ENCODE measurements at places on chromosomes 5 and 9. TPM values are rescaled to one million over a fixed set of nuclear protein-coding genes. Genes with fewer than 3 reads are reported as not detected.

Gene PCDHAC2
- total RNA-seq: 4.6 TPM

Gene PHF2
- 15.4 TPM for total RNA-seq

DNA sequence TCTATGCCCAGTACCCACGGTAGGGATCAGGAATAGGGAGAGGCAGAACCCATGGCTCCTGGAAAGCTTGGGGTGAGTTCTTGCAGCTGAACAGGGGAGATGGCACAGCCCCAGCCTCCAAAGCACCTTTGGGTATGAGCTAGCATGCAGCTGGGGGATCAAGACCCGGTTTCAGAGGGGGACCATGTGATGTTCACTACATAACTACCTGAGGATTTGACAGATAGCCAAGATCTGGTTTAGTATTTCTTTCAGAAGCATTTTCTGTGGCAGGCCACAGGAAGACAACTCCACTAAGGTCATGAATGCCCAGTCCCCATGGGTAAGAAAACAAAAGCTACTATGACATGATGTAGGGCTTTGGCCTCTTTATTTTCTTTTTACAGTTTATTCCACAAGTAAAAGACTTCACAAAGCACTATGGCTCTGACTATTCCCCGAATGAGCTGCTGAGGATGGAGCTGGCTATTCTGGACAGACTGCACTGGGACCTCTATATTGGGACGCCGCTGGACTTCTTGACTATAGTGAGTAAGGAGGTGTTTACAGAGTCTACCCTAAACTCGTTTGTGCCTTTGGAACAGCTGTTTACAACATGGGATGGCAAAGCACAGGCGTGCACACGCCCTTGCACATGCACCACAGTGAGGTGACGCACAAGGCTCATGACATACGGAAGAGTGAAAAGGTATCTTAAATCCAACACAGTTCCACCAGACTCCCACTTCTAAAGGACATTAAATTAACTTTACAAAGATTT lies 3.4 kb downstream of the CCNI2 start:
- DNase-seq: no peak

DNA sequence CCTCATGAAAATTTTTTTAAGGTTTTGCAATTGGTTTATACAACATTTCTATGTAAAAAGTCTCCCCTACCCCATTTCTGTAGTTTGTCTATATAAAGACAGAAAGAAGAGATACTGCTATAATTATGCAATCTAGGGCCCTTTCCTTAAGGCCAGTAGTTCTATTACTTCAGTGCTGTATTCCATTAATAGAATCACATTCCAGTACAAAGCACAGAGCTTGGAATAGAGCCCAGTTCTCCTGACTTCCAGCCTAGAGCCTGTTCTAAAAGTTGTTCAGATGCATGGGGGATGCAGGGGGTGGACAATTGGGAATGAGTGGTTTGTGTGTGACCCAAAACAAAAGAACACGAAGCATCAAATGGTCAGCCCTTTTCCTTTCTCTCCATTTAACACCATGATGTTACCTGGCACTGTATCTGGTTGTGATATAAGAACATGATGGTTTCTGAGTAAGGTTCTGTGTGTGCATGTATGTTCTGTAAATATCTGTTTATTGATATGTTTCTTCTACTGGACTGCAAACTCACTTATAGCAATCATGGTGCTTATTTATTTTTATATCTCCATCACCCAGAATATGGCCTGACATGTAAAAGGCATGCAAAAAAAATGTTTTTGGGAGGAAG lies 8.2 kb upstream of the GRAMD2B start:
- peak; percentile 23 for DNase-seq

DNA sequence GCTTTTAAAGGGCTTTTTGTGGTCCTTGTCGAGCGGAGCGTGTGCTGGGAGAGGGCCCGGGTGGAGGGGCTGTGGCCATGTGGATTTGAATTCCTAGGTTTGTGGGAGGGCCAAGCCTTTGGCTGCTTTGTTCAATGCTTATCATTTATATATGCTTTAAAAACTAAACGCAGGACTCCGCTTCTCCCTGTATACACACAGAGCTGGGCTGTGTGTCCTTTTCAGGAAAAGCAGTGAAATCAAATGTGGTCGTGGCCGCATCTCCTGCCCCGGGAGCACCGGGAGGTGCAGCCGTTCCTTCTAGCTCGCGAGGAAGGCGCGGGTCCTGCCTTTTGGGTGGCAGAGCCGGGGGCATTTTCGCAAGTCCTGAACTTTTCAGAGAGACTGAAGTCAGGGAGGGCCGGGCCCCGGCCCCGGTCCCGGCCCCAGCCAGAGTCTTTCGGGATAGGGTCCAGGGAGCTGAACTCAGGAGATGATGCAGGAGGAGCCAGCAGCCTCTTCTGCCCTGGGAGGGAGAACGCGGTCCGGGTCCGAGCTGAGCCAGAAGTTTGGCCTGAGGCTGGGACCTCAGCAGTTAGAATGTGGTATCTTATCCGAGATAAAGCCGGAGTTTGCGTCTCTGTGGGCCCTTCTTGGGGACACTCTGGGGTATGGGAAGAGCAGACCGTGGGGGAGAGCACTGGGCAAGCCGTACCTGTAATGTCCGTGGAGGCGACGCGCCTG lies 158.8 kb downstream of the C9orf152 start:
- peak; percentile 43 for DNase-seq

Gene DHFR
- 47.9 TPM for total RNA-seq

Gene ANKRD18B
- 10.9 TPM for total RNA-seq

DNA sequence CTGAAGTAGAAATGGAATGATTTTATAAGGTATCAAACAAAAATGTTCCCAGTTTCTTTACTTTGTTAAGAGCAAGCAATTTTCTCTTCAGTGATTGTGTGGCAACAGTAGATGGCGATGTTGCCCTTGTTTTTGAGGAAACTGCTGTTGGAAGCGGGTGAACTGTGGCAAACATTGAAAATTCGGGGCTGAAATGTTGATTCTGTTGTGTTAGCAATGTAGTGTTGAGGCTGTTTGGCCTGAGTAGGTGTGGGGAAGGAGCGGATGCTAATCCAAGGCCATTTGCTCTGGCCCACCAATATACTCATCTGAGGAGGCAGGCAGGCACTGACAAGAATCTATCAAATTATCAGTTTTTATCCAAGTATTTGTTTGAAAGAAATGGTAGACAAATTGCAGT lies 129.8 kb downstream of the SLC12A2 start:
- DNase-seq: peak; percentile 39

DNA sequence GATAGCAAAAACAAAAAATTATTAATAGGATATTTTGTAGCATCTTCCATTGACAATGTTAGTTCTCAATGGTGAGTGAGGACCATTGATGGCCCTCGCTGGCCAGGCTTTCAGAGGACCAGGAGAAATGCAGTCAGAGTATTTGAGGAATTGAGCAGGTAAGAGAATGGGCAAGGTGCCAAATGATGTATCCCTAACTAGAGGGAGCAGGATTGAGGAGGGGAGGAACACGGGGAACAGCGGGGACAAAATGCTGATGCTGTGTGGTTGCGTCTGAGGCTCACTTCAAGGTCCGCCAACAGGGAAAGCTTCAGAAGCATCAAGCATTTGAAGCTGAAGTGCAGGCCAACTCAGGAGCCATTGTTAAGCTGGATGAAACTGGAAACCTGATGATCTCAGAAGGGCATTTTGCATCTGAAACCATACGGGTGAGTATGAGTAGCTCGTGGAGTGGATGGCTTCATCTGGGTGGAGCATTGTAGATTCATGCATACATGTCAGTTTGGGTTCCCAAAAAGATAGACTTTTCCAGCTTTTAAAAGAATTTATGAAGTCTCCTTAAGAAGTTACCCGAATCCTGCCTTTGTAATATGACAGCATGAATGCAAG lies 16.2 kb downstream of the SPTAN1 start:
- DNase-seq: no peak

Gene ZNF189
- 10.4 TPM for total RNA-seq

- no peak for DNase-seq
Observed at GRCh38 chr9:98147582-98147981, 28.6 kb upstream of the TRIM14 start.

DNA sequence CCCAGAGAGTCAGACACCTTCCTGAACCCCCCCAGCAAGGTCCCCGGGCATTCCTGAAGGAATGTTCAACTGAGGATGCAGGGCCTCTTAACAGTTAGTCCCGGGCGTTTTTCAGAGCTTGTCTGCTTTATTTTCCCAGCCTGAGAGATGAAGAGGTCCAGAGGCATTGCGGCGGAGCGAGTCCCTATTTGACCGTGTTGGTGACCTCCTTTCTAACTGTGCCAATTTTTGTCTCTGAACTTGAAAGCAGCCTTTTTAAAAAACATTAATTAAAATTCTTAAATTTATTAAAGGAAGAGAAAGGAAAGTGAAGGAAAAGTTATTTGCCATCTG lies 433 bp upstream of the PTAR1 start:
- DNase-seq: no peak

Gene PCDHGA10
- 1.8 TPM for total RNA-seq

- DNase-seq: no peak
Observed at GRCh38 chr5:167242701-167243100, 1048.7 kb upstream of the WWC1 start.

GRCh38 chr5:56183506-56183905 lies 49.6 kb downstream of the ANKRD55 start:
- DNase-seq: peak; percentile 84

GRCh38 chr9:116686135-116686534 lies 970 bp upstream of the TRIM32 start:
- no peak for DNase-seq

Gene TMED9
- 155 TPM for total RNA-seq

- DNase-seq: no peak
Observed at GRCh38 chr5:96789794-96790330, 17.9 kb downstream of the ERAP1 start.

GRCh38 chr5:173758676-173759075 lies 129.5 kb upstream of the CPEB4 start:
- DNase-seq: no peak

DNA sequence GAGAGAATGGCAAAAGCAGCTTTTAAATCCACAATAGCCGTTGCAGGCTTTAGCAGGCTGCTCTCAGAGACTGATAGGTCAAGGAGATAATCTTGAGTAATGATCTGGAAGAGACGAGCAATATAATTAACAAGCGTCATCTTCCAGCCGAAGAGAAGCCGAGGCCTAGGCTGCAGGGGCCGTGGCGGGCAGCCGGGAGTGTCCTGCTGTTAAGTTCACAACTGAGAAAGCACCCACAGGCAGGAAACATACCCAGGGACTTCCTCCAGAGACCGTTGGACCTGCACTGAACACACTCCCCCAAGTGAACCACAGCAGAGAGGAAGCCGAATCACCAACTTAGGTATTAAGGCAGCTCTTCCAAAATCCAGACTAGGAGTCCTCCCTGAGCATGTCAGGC lies 182.3 kb downstream of the IRX2 start:
- no peak for DNase-seq

DNA sequence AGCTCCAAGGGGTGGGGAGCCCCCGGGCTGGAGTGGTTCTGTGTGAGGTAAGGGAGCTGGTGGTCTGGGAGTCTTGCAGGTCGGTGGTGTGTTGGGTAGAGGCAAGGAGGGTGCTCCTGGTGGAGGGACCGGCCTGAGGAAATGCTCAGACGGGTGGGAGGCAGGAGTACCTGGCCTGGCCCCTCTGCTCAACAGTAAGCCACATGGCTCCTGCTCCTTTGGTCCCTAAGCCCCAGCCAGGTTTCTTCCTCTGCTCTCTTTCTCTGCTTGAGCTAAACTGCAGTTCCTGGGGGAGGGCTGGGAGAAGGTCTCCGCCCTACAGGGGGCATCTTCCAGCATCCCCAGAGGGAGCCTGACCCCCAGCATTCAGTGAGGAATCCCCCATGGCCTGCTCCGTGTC lies 17.2 kb downstream of the TSPAN17 start:
- no peak for DNase-seq
